ENCODE measurements at places on chromosomes 5 and 9.

GRCh38 chr5:34483442-34484033, 172.6 kb upstream of the RAI14 start:
- DNase-seq, result peak; percentile 99

GRCh38 chr5:76908166-76908565, 44.7 kb upstream of the CRHBP start:
- no peak for DNase-seq

DNA sequence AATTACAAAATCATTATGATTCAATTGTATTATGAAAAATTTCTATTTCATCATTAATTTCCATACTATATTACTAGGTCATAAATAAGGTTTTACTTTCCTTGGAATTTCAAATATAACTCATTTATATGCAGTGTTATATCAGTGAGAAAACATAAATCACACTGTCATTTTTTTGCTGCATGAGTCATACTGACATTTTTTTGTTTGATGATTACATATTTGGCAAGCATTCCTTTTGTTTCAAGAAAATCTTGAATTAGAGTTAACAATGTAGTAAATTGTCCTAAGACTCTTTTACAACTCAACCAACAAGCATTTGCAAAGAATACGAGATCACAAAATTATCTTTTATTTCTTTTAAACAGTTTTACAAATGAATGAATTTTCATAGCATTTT, 298.4 kb upstream of the SEMA6A start:
- no peak for DNase-seq

GRCh38 chr5:168366116-168366515, 74.7 kb downstream of the WWC1 start:
- DNase-seq, result no peak

GRCh38 chr9:7095058-7095457, 337.3 kb downstream of the KDM4C start:
- DNase-seq, result no peak

DNA sequence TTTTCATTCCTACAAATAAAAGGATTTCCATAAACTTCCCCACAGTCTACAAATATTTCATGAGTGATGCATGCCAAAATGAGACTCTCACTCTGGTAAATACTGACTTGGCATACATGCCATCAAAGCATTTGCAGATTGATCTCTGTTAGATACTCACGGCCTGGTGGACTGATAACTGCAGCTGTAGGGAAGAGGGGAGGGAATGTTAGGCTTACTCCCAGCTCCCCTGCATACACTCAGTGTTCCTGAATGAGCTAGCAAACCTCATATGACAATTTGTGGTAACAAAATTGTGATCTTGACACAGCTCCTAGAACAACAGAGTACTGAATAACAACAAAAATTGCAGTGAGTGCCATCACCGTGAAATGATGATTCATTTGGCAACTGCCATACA, 435.3 kb downstream of the NR2F1-AS1 start:
- no peak for DNase-seq

GRCh38 chr5:52760695-52761366, 26.9 kb upstream of the ITGA1 start:
- DNase-seq, result no peak

DNA sequence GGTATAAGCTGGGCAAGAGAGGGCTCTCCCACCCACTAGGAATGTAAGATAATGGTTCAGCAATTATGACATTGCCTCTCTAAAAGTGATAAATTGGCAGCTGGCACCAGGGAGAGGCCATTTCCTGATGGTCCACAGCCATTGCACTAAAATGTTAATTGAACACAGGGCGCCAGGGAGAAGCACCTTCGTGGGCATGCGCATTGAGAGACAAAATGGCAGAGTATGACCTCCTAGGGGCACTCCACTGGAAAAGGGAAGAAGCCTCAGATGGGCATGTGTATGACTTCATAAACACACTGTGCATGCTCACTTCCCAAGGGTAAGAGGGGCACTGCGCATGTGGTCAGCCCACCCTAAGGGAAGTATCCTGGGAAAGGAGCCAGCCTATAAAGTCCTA, 419.2 kb downstream of the AGTPBP1 start:
- no peak for DNase-seq

- DNase-seq, result peak; percentile 31
These were observed at the start of gene GSN for GRCh38 chr9:121267689-121268597. Gene GSN (plus strand): TSS chr9:121268162. CDS start chr9:121301972, 33,810 bp downstream.

DNA sequence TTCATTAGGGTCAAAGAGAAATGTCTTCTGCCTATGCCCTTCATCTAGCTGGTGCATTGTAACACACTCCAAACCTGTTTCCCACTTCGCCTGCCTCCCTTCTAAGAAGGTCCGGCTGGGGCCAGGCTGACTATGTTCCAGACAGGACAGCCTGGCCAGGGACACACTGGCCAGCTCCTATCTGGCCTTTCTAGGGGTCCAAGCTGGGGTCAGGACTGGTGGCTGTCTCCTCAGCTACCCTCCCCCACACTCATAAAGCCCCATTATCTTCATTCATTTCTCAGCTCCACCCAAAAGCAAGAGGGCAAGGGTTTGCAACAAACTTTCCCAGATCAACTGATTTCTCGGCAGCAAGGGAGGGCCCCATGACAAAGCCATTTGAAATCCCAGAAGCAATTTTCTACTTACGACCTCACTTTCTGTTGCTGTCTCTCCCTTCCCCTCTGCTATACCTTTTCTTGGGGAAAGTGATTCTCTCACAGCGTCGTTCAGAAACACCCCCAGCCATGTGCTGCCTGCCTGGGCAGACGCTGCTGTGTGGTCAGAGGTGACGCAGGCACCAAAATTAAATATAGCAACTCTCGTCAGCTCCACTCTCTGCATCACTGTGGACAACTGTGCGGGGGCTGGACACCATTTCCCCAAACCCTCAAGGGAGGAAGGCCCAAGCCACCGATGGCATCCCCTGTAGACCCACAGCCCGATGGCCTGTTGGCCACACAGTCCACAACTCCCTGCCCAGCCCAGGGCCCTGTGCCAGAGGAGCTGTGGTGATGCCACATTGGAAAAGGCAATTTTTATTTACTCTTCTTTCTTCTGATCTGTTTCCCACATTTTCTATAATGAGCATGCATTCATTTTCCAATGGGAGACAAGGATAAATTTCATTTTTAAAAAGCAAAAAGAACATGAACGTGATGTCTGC, 6.1 kb downstream of the IL13 start:
- DNase-seq, result no peak

DNA sequence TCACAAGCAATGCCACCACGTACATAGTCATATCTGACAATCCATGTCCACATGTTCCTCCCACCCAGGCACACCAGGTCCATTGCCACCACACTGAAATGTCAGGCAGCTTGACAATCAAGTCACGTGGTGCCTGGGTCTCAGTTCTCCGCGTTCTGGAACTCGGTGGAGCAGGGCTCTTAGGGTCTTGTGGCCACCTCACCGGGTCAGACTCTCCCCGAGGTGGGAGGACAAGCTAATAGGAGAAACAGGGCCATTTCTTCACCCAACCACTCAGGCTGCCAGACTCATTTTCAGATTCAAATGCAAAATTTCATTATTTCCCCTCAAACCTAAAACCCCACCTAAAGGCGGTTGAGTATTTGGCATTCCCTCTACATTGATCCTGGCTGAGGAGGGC, 200.5 kb upstream of the GAS1 start:
- DNase-seq, result no peak

DNA sequence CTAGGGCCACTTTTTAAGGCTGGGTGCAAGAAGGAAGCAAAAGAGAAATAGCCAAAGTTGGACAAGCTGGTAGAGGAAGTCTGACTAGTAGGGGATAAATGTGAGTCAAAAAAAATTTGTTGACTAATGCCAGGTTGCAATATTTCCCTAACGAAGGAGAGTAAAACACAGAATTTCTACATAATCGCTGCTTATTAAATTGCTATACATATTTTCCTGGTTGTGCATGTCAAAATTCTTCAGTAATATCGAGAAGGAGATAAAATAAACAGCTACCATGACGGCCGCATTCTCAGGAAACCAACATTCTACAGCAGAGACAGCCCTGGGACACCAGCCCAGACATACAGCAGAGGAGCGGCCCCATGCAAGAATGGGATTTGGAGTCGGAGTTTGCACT, 148.3 kb downstream of the ESM1 start:
- no peak for DNase-seq

GRCh38 chr5:88929385-88929784, 46.4 kb upstream of the MEF2C start:
- no peak for DNase-seq

DNA sequence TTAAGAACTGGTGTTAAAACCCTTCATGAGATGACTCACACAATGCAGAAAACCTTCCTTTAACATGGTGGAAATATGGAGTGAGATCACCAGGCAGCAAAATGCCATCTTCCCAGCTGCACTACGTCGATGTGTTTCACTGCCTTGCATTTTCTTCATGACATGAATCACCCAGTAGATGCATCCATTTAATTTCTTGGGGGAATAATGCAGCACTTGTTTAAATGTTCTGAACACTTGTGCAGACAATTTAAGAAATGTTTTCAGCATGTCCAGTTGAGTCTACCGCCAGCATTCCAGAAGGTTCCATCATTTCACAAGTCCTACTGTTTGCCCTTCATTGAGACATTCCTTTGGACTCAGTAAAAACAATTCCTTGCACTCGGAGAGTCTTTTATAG, 81.6 kb downstream of the ADAMTS16 start:
- no peak for DNase-seq

GRCh38 chr9:93297659-93298497, 113.9 kb downstream of the WNK2 start:
- no peak for DNase-seq

GRCh38 chr9:2367970-2368369, 253.6 kb upstream of the VLDLR start:
- DNase-seq, result no peak

- DNase-seq, result no peak
These were observed 17.5 kb upstream of the NREP start for GRCh38 chr5:111774525-111774924.

GRCh38 chr5:20476016-20476415, 488.0 kb upstream of the CDH18 start:
- DNase-seq, result no peak

GRCh38 chr9:112103405-112103804, 71.7 kb downstream of the SUSD1 start:
- no peak for DNase-seq

DNA sequence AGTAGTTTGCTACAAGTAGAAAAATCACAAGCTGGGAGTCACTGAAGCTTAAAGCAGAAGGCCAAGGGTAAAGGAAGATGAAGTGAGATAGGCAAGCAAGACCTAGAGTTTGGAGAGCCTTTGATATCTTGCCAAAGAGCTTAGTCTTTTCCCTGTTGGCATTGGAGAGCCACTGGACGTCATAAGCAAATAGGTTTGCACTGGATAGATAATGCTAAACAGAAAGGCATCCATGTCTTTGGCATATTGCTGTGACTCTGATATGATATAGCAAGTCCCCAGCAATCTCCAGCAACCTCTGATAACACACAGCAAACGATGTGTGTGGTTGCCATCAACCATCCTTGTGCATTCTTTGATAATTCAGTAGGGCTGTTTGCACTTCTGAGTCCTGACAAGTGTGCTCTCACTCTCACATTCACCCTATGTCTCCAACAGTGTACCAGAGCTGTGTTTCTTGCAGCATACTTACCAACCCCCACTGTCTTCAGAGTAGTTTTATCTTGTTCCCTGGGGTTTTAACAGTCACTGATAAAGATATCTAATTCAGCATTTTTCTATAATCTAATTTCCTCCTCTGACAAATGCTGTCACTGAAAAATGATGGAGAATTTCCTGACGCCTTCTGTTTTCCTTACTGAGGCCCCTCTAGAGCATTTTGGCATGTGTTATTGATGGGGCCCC, 16.9 kb upstream of the FREM1 start:
- no peak for DNase-seq

- no peak for DNase-seq
These were observed 167.7 kb downstream of the CD180 start for GRCh38 chr5:67028941-67029340.

- DNase-seq, result no peak
These were observed 175.2 kb downstream of the SAXO1 start for GRCh38 chr9:18857769-18858168.

- DNase-seq, result no peak
These were observed 20.6 kb upstream of the ANGPTL2 start for GRCh38 chr9:127142931-127143464.

GRCh38 chr9:91807643-91808246, 142.3 kb downstream of the ROR2 start:
- no peak for DNase-seq

DNA sequence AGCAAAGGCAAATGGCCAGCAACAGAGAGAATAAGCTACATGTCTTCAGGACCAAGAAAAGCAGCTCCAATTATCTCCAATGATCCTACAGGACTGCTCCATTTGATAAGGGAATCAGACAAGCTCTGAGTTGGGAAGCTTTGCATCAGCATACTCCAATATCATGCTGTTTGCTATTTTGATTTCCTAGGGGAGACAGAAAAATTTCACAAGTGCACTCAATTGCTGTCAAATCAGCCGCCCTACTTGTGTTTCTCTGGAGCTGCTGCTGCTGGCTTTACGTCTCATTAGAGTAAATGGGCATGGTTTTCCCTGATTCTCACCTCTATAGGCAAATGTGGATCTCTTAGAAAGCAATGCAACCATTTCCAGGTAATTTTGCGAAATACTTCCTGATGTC, 201.7 kb downstream of the PRELID2 start:
- no peak for DNase-seq

DNA sequence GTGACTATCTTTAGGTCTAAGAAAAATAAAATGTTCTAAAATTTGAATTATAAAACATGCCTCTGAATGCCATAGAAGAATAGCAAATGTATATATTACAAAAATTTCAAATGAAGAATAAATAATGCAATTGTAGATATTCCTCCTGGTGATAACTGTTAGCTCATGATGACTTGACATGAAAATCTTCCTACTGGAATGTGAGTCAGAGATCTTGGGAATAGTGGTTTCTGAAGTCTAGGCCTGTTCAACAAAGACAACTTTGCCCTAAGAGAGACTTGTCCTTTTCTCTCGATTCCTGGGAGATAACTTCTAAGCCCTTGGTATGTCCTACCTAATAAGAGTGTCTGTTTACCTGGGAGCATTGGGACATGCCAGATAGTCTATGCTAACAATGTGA, 746.3 kb upstream of the RIOK2 start:
- DNase-seq, result no peak

DNA sequence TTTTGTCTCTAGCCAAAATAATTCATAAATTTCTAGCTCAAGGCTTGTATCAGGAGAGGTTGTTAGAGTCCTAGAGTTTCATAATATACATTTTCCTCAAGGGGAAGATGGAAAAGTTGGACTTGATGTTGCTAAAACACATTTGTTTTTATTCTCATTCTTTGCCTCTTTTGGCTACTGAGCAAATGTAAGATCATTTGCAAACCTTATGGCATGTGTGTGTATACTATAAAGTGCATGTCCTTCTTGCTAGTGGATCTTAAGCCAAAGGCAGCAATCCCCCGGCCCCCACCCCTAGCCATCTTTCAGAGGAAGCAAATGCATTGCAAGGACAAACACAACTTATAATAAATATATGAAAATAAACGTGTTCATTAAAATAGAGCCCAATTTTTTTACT, 43.0 kb downstream of the ADAMTSL1 start:
- no peak for DNase-seq

DNA sequence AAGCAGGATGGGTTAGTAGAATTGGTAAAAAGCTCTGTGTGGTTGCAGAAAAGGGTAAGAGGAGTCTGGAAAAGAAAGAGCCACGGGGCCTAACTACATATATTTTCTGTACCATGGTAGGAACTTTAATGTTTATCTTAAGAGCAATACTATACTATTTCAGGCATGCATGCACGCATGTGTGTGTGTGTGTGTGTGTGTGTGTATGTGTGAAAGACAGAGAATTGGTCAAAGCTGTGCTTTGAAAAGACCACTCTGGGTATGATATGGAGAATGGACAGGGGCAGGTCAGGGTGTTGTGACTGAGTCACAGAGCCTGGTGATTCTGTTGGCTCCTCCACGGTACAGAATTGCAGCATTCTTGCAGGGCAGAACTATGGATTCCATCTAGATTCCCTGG, 339.3 kb downstream of the SLIT3 start:
- DNase-seq, result no peak

Measured in NCI-H748 treated with DMSO at 0.1 percent for 48 hours (cell line).